LNCaP clone FGC (cell line): ENCODE measurements at places on chromosomes 5 and 9.

DNA sequence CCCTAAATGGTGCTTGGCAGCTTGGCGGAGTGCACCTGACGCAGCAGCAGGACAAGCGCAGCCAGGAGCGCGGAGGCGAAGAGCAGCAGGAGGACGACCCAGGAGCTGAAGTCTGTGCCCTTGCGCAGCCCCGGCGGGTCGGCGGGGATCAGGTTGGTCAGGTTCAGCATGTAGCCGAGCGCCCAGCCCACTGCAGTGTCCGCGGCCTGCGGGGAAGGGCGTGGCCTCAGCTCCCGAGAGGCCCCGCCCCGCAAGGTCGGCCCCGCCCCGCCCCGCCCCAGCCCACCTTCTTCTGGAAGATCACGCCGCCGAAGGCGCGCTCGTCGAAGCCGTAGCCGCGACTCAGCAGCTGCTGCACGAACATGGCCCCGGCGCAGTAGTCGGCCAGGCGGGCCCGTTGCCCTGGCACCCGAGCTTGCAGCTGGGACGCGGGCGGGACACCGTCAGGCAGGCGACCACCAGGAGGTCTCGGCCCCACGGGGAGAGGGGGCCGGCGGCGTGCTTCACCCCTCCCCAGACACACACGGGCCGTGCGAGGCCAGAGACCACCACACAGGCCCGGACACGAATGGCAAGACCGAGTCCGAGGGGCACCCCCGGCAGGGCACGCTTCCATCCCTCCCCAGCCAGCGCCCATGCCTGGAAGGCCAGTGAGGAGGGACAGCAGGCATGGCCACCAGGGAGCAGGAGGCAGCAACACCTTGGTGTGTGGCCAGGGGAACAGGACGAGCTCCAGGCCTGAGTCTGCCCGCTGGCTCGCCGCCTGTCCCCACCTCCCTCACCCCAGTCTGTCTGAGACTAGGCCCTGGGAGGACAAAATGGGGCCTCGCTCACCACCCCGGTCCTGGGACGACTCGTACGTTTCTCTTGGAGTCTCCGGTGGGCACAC, 2.9 kb upstream of the NPDC1 start:
- no peak for DNase-seq

DNA sequence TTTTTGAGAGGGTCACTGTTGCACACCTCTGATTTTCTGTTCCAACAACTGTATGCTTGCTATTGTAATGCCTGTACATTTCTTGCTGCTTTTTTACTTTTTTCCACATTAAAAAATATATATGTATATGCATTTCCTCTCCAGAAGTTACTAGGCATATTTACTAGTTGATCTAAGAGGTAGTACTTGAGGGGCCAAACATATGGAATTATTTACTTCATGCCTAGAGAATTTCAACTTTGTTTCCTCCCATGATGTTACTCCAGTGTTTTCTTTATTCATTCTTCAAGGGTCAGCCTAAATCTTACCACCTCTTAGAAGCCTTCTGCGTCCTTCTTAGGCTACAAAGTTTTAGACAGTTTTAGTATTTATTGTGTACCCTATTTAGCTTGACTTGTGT, 122.7 kb downstream of the NMUR2 start:
- no peak for DNase-seq

DNA sequence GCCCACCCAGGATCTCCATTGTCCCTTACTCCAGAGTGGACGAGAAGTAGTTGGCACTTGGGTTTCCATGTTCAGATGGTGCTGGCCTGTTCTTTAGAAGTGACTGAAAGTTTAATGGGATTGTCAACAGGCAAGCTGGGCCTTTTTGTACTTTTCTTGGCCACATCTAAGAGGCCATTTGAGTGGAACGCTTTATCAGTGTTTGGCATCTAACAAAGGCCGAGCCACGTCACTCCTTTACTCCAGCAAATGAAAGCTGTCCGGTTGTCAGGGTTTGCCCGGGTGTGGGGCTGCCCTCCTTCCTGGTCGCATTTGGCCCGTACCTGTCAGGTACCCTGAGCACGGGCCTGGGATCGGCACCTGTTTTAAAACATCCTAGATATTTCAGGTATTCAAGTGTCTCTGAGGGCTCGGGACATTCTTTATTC, 71.5 kb downstream of the RCL1 start:
- DNase-seq = no peak

DNA sequence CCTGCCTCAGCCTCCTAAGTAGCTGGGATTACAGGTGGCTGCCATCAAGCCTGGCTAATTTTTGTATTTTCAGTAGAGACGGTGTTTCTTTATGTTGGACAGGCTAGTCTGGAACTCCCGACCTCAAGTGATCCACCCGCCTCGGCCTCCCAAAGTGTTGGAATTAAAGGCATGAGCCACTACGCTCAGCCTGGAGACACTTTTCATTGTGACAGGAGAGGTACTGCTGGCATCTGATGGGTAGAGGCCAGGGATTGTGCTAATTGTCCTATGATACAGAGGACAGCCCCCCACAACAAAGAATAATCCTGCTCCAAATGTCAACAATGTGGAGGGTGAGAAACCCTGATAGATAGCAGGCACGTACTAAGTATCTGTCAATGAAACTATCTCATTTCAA, 91.3 kb upstream of the SLC25A48 start:
- no peak for DNase-seq

DNA sequence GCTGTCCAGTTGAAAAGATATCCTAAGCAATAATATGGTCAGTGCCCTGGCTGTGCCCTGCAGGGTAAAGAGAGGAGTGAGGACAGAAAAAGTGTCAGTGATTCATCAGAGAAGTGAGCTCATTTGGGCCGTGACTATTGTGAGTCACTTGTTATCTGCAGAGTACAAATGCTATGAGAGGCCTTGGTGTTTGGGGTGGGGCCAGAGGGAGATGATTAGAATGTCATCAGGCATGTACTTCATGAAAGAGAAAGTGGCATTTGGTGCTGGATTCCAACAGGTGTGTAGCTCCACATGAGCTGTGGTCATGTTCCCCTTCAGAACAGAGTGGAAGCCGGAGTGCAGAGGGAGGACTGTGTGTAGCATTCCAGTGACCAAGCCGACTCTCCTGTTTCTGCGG, 174.1 kb downstream of the KDM4C start:
- no peak for DNase-seq

GRCh38 chr9:38641985-38642864, 21.8 kb upstream of the ANKRD18A start:
- DNase-seq = peak; percentile 84

DNA sequence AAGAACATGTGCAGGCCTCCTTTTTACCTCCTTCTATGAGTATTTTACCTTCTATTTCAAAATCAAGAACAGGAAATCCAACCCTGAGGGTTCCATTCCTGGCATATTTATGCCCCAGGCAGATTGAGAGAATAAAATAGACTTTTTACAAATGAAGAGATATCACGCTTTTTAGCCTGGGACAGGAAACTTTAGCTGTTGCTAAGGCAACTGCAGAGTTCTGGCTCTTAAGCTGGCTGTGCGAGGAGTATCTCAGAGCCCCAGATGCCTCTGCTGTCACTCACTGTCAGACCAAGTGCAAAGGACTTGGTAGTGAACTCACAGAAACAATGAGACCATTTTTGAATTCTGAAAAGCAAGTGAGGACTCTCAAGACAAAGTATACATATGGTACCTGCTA, 69.5 kb upstream of the HSPB3 start:
- DNase-seq = no peak
